Stimulated activated CD4-positive, alpha-beta T cell treated with anti-CD3 and anti-CD28 coated beads, Interleukin-1b, Interleukin-23, amount 100 ng/mL, for 48 hours (primary cell): ENCODE measurements at places on chromosomes 3 and 15.

DNA sequence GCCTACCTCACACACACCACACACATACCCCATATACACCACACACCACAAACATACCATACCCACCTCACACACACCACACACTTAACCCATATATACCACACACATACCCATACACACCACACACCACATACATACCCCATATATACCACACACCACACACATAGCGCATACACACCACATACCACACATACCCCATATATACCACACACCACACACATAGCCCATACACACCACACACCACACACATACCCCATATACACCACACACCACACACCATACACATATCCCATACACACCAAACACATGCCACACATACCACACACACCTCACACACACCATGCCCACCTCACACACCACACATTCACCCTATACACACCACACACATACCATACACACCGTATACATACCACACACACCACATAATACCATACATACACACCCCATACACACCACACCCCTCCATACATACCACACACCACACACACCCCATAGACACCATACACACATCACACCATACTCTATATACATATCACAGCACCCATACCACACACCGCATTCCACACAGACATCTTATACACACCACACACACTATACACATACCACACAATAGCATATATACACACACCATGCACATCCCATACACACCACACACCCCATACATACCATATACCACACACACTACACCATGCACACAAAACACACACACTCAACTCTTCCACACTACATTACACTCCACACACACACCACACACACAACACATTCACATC lies 29.5 kb downstream of the APBA2 start:
- no peak for DNase-seq

DNA sequence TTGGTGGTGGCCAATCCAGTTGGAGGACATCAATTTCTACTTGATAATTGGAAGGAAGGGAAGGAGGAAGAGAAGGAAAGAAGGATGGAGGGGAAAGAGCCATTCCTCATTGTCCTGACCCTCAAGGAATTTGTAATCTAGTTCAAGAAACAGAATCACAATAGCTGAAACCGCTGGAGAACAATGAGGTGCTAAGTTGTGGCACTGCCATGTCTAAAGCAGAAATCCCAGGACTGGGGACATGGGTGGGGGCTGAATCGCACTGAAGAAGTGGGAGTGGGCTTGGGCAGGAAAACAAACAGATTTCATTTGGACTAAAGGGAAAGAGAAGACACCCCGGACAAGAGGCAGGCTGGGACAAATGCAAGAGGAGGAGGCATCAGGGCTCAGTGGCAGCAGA lies 183.6 kb downstream of the UACA start:
- DNase-seq, result no peak

GRCh38 chr15:29925227-29926082 lies 103.2 kb upstream of the TJP1 start:
- peak; percentile 30 for DNase-seq

DNA sequence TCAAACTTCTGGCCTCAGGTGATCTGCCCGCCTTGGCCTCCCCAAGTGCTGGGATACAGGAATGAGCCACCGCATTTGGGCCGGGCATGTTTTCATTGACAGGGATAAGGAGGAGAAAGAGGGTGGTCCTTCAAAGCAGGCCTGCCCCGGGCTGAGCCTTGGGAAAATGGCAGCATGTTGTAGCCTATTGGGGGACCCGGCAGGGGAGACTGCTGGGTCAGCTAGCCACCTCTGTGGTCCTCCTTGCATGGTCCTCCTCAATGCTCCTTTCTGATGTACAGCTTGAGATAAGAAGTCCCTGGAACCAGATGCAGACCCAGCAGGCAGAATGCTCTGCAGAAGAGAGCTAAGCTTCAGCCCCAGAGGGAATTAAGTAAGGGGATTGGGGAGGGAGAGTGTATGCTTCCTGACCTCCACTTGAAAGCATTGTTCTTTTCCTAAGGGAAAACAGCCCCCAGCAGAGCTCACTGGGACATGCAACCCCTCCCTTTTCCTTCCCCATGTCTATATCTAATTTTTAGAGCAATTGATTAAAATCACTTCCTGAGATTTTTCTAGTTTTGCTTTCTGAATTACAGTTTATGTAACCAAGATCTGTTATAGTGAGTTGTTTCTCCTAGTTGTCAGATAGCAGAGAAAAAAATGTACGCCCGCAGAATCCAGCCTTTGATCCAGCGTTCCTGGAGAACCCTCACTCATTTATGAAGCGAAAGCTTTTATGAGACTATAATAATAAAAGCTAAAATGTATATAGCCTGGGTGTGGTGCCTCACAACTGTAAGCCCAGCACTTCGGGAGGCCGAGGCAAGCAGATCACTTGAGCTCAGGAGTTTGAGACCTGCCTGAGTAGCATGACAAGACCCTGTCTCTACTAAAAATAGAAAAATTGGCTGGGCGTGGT lies 48.7 kb upstream of the VILL start:
- DNase-seq, result no peak

DNA sequence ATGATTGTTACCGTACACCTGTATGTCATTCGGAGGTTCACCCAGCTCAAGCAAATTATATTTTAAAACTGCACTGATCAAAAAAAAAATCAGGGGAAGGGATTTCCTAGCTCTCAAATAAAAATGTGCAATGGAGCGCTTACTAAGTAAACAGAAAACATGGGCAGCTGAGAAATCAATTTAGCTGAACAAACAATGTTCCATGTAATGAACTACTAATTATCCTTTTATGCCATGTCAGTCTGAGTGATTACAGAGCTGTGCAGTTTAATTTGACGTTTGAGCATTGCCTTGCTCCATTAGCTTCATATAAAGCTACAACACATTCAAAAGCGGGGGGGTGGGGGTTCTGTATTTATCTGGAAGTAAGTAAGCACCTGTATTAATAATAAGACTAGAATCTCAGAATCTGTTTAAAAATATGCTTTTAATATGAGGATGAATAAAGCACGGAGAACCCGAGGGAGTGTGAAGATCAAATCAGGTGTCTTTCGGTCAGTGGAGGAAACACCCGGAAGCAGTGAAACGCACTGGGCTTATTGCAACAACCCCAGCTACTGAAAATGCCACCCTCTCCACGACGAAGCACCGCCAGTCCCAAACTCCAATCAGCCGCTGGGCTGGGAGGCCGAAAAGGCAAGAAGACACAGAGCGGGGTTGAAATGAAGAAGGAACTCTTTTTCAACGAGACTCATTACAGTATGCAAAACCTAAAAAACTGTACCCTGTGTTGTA lies 196.5 kb upstream of the ATP11B start:
- DNase-seq, result no peak

DNA sequence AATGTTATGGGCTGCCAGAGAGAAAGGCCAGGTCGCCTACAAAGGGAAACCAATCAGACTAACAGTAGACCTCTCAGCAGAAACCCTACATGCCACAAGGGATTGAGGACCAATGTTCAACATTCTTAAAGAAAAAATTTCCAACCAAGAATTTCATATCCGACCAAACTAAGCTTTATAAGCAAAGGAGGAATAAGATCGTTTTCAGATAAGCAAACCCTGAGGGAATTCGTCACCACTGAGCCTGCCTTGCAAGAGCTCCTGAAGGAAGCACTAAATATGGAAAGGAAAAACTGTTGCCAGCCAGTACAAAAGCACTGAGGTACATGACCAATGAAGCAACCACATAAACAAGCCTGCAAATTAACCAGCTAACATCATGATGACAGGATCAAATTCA lies 33.1 kb downstream of the PYGO1 start:
- no peak for DNase-seq

GRCh38 chr3:122312826-122313225 lies 12.2 kb upstream of the CSTA start:
- no peak for DNase-seq

DNA sequence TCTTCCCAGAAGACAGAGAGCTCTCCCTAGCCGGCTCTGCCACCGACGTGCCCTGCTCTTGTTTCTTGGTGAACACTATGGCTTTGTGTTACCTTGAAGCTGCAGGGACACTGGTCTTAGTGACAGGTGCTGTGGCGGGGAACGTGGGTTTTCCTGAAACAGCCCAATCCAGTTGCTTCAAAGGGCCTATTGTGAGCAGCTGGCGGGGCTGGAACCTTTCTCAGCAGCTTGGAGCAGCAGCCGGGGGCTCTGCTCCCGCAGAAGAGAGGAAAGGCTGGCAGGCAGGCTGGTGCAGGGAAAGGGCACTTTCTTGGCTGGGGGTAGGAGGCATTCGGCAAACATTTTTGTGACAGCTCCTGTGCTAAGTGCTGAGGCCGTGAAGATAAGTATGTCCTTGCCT lies 12.8 kb downstream of the MYZAP start:
- no peak for DNase-seq
